ENCODE measurements at places on chromosomes 3 and 15.

DNA sequence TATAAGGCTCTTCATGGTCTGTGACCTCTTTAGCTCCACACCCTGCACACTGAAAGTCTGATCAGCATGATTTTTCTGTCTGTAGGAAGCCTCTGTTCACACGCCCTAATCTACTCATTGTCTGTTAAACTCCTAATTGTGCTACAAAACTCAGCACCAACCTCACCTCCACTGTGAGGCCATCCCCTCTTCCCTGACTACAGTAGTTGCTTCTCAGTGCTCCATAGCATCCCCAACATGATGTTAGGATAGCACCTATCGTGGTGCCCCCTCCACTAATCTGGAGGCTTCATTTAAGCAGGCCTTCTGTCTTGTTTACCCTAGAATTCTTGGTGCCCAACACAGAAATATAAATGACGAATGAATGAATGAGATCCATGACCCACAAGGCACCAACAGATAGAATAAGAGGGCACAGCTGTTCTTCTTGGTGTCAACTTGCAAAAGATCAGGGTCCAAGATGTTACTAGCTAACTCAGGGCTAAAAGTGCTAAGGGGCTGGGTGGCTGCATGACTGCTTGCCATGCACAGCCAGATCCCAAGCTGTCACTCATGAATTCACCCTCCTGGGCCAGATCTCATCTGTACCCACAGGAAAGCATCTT is 55.2 kb upstream of the HEG1 start:
- no peak for DNase-seq

GRCh38 chr3:29822071-29822470 is 541.2 kb downstream of the RBMS3 start:
- no peak for DNase-seq

DNA sequence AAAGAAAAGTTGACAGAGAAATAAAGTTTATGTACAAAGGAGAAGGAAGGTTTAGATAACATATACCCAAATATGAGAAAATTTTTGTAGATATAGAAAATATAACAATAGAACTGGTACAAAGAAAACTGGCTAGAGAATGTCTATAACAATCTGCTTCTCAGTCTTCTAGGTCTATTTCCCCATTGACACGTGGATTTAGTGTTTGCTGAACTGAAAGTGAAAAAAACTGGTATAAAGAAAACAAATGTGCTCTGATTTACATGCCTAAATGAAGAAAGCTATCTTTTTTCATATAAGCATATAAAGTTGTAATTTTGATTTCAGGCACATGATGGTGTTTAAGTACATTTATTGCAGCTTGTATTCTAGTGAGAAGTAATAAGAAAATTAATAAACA is 9.8 kb downstream of the KCNMB2 start:
- DNase-seq, result no peak

DNA sequence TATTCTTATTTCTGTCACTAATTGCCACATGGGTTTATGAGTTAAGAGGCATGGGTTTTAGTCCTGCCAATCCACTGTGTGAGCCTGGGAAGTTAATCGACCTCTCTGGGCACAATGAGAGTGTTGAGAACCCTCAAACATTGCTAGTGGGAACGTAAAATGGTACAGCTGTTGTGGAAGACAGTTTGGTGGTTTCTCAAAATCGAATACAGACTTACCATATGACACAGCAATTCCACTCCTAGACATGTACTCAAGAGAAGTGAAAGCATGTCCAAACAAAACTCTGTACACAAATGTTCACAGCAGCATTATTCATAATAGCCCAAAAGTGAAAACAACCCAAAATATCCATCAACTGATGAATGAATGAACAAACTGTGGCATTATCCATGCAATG is 5.7 kb upstream of the GNB5 start:
- DNase-seq, result no peak

DNA sequence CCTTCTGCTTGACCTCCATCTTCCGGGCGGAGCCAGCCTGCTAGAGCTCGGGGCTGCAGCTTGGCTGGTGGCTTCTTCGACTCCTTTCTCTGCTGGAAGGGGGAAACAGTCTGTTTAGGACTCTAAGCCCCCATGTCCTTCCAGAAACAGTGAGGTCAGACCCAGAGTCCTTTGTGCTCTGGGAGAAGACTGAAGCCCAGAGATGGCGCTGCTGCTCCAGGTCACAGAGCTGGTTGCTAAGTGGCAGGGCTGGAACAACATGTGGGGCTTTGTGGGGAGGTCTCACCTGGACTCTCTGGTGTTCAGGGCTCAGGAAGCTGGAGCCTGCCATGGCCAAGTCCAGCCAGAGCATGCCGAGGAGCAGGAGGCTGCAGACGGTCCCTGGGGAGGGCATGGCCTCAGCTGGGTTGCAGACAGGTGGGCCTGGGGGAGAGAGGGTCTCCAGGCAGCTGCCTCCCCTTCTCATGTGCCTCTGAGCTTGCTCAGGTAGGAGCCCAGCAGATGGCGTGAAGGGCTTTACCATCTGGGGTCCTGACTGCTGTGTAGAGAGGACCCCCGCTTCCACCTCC is 2.9 kb downstream of the GHRL start:
- DNase-seq, result no peak

DNA sequence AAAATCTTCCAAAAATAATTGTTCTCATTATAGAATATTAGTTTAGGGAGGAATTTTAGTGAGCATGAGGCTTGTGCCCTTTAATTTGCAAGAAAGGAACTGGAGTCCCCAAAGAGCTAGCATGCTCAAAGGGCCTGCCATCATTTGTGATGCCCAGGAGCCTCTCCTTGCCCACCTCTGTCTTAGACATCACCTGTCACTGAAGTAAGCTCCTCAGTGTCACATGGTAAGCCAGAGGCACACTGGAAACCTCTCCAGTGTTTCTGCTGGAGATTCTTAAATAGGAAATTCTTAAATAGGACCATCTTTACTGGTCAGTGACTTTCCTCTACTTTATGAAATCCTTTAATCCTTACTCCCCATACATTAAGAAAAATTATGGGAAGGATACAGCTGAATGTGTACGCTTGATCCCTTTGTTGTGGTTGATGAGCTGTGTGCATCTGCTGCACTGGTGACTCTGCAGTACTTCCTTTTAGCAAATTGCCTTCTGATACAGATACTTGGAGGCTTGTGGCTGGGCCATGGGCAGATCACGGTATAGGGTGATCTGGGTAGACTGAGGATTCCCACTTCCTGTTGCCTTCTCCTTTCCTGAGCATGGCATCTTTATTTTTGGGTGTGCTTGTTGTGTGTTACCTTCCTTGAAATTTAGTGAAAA is 197.4 kb downstream of the KLHL25 start:
- DNase-seq, result no peak

Data from femur (tissue), 1 donor.